ENCODE measurements at places on chromosomes 2 and 18. TPM values are rescaled to one million over a fixed set of nuclear protein-coding genes. Genes with fewer than 3 reads are reported as not detected.

The CYP26B1 gene
- total RNA-seq: 3.1 TPM

DNA sequence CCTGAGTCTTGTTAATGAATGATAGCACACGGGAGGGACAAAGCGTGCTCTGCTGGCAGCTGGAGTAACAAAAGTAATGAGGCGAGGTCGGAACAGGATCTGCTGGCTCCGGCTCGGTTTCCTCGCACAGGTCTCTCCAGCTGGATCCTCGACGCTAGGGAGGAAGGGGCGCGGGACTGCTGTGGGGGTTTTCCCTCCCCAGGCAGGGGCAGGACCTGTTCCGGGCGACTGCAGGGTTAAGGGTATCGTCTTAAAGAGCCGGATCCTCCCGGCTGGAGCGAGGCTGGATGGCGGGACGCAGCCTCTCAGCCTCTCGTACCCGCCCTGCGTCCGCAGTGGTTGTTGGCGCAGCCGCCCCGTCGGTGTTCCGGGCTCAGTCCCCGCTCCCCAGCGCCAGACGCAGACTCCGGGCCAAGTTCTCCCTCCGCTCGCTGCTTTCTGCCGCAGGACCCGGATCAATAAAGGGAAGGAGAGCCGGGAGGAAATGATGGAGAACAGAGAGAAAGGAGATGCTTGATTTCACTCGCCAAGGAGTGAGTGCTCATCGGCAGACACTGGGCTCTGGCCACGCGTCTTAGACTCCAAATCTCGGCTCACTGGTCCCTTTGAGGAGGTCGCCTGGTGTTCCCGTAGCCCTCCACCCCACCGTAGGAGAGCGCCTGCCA is 1.1 kb upstream of the LIPG start:
- DNase-seq: no peak

The DSG4 gene
- total RNA-seq: not detected

GRCh38 chr2:27297195-27297594 is 11.1 kb downstream of the UCN start:
- no peak for DNase-seq

Data from occipital lobe (tissue), 3 donors.